ENCODE measurements at places on chromosomes 3 and 15.

DNA sequence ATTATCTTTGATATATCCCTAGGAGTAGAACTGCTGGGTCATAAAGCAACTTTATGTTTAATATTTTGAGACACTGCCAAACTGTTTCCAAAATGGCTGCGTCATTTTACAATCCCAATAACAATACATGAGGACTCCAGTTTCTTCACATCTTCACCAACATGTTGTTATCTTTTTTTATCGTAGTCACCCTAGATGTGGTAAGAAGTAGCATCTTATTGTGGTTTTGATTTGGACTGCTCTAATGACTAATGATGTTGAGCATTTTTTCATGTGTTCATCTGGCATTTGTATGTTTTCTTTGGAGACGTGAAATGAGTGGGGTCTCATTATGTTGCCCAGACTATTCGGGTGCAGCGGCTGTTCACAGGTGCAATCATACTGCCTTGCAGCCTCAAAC, 83.8 kb downstream of the MAP4 start:
- DNase-seq, result no peak

DNA sequence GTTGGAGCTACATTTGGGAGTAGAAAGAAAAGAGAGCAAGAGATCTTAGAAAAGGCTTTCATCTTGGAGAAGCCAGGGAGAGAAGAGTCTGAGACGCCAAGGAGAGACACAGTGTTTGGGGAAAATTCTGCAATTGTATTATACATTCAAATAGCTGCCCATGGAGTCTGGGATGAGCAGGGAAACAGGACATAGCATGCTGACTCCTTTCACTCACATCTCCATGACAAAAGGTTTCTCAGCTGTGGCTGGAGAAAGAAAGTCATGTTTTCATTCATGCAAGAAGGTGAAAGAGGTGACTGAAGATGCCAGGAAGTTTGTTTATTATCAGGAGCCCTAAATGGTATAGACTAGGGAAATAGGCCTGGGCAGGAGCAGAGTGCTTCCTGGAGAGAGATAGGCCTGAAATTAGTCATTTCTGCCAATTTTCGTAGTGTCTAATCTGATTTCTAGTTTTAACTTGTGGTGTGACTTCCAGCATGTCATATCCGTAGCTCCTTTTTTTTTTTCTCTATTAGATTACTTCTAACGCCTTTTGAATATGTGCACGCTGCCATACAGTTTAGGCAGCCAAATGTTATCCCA, 34.1 kb downstream of the ACP3 start:
- DNase-seq, result no peak

- no peak for DNase-seq
These were observed 36.1 kb downstream of the CRTC3 start for GRCh38 chr15:90565866-90566265.

DNA sequence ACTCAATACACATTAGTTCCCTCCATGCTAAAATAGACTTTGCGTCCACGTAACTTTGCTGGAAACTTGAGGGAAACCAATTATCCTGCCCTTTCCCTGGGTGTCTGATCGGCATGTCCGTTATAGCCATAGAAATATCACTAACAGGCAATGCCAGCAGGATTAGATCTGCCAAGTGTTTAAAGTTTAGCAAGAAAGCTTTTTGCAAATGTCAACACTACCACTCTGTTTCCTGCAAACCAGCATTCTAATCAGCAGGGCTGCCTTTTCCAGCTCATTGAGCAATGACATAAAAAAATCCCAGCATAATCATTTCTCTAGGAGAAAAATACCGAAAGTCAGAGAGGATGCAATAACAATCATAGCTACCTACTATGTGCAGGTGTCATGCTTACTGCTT, 60.9 kb downstream of the NOX5 start:
- DNase-seq, result no peak

DNA sequence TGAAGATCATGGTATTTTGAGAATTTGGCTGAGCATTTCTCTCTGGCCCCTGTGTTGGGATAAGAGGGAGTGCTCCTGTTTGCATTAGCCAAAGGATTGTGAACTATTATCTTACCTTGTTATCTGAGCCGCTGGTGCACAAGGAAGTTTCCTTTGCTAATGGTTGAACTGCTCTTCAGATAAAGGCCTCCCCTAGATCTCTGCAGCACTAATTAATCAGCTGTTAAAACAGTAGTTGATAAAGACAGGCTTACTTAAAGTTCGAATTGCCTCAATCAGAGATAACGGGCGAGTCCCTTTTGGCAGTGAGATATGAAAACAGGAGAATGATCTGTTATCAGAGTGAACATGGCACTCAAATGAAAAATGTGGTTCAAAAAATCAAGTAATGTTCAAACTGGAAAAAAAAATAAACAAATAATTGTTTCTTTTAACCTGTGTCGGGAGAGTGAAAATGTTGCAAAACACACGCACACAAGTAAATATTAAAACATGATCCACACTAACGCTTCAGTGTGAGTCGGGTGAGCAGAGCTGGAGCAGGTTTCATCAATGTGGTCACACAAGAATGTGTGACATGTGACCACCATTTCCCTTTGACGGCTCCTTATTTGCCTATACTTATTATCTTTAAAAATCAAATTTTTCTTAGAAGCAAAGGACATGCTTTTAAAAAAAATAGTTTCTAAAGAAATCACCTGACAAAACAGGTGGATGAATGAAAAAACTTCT, 469.1 kb downstream of the SOX2 start:
- DNase-seq, result no peak

Measured in left ventricle myocardium inferior (tissue), 1 donor.